IMR-90 (cell line): ENCODE measurements at places on chromosomes 5 and 9. TPM values are rescaled to one million over a fixed set of nuclear protein-coding genes. Genes with fewer than 3 reads are reported as not detected.

Gene GARIN3
- total RNA-seq: not detected in 2 replicates

DNA sequence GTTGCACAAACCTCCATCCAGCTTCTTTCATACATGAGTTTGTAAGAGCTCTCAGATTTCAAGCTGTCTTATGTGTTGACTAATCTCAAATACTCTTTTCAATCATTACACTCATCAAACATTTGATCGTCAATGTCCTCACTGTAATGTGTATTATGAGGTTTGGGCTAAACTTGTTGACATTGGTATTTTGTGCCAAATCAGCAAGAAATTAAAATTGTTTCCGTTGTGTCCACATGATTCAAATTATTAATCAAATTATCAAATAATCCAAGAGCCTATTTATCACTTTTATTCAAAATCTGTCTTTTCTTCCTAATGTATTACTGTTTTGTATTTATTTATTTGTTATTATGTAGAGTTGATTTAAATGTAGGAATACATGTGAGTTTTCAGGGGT lies 283.4 kb downstream of the GAS1 start:
- no peaks in the 10 kb centered on the region for H3K36me3 ChIP-seq
- no peaks in the 10 kb centered on the region for H3K27me3 ChIP-seq
- H3K27ac ChIP-seq: no peak overlapping the region
- DNase-seq: no peak
- H3K4me3 ChIP-seq: no peak overlapping the region
- peaks cover 6% of the 10 kb centered on the region for H3K4me1 ChIP-seq

DNA sequence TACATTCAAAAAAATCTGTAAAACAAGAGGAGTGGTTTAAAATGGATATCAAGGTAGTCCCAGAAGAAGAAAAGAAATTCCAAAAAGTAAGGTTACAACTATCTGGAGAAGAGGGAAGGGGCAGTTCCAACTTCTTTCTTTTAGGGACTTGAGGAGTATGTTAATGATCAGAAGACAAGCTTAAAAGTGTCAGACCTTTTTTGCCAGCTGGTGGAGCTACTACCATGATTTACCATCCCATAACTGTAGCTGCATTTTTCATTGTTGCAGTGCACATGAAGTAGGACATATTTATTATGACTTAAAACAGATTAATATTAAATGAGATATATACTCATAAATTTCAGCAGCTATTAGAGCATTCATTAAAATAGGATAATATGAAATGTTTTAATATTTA lies 158.5 kb upstream of the RGS7BP start:
- no peaks in the 10 kb centered on the region for H3K36me3 ChIP-seq
- no peak overlapping the region for H3K27ac ChIP-seq
- H3K4me1 ChIP-seq: no peaks in the 10 kb centered on the region

Gene PCDHGB4
- total RNA-seq: 16.4 and 17.6 TPM in 2 replicates

Gene WDR38
- total RNA-seq: not detected in 2 replicates

GRCh38 chr9:134076644-134077043 lies 8.8 kb upstream of the BRD3 start:
- no peaks in the 10 kb centered on the region for H3K4me1 ChIP-seq
- no peak for DNase-seq
